Astrocyte (in vitro differentiated cells and primary cell): ENCODE measurements at places on chromosomes 12 and 14. TPM values are rescaled to one million over a fixed set of nuclear protein-coding genes. Genes with fewer than 3 reads are reported as not detected.
A peak's percentile ranks its signal among the peaks of the same experiment; 100 is the strongest.

Gene AKAP6
- 2.8 and 3.4 TPM in 2 replicates for total RNA-seq

GRCh38 chr12:125148316-125148715, 83.1 kb downstream of the AACS start:
- no peak overlapping the region for H3K27ac ChIP-seq
- H3K4me1 ChIP-seq: no peaks in the 10 kb centered on the region
- DNase-seq: no peak
- no peak overlapping the region for H3K4me3 ChIP-seq
- no peaks in the 10 kb centered on the region for H3K27me3 ChIP-seq
- no peaks in the 10 kb centered on the region for H3K36me3 ChIP-seq

- H3K27ac ChIP-seq: no peak overlapping the region
Observed at GRCh38 chr14:50573862-50574261, 13.9 kb downstream of the ATL1 start.

Gene BCL11B
- 1.1 and 2.0 TPM in 2 replicates for total RNA-seq

Gene GALNT6
- total RNA-seq: 9.9 and 13.8 TPM in 2 replicates

- no peaks in the 10 kb centered on the region for H3K36me3 ChIP-seq
- no peak overlapping the region for H3K27ac ChIP-seq
- no peaks in the 10 kb centered on the region for H3K4me1 ChIP-seq
- no peak for DNase-seq
- no peaks in the 10 kb centered on the region for H3K27me3 ChIP-seq
Observed at GRCh38 chr14:52618602-52619001, 66.0 kb downstream of the GPR137C start.

- peaks cover 9% of the 10 kb centered on the region for H3K4me1 ChIP-seq
- H3K4me3 ChIP-seq: no peak overlapping the region
- no peak for DNase-seq
- no peaks in the 10 kb centered on the region for H3K36me3 ChIP-seq
Observed at GRCh38 chr12:92553389-92553788, 149.4 kb upstream of the PLEKHG7 start.

Gene EMP1
- 57.6 and 71.7 TPM in 2 replicates for total RNA-seq

DNA sequence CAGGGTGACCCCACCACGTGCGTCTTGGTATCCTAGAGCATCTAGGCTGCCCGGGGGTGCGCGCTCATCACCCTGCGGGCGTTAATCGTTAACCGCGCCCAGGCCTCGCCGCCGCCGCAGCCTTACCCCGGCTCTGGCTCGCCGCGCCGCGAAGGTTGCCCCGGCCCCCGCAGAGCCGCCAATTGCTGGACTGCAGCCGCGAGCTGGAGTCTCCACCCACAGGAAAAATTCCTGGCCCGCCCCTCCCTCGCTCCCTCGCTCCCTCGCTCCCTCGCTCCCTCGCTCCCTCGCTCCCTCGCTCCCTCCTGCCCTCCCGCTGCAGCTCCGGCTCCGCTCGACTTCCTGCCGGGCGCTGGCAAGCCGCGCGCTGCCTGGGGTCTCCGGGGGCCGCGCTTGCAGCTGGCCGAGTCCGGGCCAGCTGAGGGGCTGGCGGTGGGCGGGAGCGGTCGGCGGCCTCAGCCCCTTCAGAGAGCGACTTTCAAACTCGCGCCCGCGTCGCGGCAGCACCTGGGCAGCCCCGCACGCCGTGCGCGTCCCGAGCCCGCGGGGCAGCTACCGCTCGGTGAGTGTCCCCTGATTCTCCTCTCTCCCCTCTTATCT, at the start of gene PLEKHG3:
Gene PLEKHG3 (plus strand): TSS at position 282 of the 600 bp plus-strand sequence. CDS start 23,208 bp downstream, outside the sequence.
- H3K27ac ChIP-seq: peak within 1 kb of the TSS; percentile 60
- peak; percentile 69 for DNase-seq
- H3K4me3 ChIP-seq: peak within 1 kb of the TSS; percentile 76
- peaks cover 16% of the 10 kb centered on the region for H3K27me3 ChIP-seq

DNA sequence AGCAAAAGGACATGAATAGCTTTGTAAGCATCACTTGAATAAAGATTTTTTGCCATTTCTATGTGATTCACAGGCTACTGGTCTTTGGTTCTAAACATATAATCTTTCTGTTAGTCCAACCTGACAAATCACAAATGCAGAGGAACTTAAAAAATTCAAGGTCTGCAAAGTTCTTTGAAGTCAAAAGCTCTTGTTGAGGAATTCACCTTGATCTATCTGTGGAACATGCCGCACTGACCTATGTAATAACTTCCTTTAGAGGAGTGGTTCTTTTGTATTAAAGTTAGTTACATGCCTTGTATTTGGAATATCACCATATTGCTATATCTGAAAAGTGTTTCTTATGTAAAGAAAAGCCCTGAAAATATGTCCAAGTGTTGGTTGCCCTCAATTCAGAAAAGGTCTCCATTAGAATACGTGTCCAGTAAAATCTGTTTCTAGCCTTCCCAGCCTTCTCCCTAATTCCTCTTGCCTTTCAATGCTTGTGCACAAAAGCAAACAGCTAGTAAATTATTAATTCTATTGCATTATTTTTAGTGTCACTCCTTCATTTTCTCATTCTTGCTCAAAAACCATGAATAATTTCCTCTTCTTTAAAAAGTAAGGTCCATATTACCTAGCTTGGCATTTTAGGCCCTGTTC, 1192.8 kb downstream of the FLRT2 start:
- no peaks in the 10 kb centered on the region for H3K27me3 ChIP-seq
- no peaks in the 10 kb centered on the region for H3K36me3 ChIP-seq
- no peak overlapping the region for H3K27ac ChIP-seq
- DNase-seq: no peak

- H3K36me3 ChIP-seq: peaks cover 34% of the 10 kb centered on the region
- no peak overlapping the region for H3K4me3 ChIP-seq
- H3K27me3 ChIP-seq: no peaks in the 10 kb centered on the region
- H3K4me1 ChIP-seq: no peaks in the 10 kb centered on the region
- H3K27ac ChIP-seq: no peak overlapping the region
Observed at GRCh38 chr14:31106768-31107167, 80.6 kb upstream of the STRN3 start.

DNA sequence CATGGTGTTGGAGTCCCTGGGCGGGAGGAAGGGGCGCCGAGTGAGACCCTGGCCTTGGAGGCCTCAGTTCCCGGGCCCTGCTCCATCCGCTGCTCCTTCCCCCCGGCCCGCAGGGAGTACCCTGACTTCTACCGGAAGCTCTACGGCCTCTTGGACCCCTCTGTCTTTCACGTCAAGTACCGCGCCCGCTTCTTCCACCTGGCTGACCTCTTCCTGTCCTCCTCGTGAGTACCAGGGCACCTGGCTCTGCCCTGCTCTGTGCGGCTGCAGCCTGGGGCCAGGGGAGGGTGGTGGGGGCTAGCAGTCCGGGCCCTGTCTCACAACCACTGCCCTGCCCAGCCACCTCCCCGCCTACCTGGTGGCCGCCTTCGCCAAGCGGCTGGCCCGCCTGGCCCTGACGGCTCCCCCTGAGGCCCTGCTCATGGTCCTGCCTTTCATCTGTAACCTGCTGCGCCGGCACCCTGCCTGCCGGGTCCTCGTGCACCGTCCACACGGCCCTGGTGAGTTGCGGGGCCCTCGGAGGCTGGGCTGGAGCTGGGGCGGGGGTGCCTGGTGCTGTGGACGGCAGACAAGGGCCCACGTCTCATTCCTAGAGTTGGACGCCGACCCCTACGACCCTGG, 7.0 kb downstream of the NOC4L start:
- no peaks in the 10 kb centered on the region for H3K4me1 ChIP-seq
- H3K36me3 ChIP-seq: peaks cover 2% of the 10 kb centered on the region
- H3K27me3 ChIP-seq: no peaks in the 10 kb centered on the region
- no peak overlapping the region for H3K27ac ChIP-seq
- no peak overlapping the region for H3K4me3 ChIP-seq

DNA sequence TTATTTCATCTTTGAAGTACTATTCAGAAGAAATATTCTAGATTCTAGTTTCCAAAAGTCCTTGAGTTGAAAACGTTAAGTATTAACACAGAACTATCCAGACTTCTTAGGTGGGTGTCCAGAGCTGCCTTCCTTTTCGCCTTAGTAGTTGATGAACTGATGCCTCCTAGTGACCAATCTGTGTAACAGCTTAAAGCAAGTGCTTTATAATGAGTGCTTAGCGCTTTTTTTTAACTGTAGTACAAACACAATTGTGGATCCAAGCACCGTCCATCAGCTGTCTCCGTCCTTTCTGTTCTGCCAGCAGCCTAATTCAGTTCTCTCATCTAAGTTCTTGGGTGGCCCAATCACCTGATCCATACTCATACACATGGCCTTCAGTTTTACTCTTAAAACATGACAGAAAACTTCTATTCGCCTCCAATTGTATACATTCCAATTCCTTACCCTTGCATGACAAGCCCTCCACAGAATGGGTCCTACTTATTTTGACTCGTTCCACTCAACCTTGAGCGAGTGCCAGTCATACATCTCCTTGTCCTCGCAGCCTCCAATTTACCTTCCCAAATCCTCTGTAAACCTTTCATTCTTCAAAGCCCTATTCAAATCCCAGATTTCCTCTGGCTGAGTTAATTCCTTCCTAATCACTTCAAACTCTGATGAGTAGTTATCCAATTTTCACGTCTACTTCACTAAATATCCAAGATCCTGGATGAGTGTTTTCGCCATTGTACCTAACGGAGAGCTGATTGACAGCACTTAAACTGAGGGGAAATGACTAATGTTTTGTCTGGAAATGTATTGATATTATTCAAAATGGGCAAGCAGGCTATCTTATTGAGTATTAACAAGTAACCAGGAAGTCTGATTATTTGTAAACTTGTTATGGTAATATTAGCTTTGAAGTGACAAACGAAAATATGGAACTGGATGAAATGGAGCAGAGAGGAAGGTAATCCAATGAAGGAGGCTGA, 5.8 kb upstream of the PHLDA1 start:
- H3K4me1 ChIP-seq: peaks cover 30% of the 10 kb centered on the region
- peaks cover 3% of the 10 kb centered on the region for H3K36me3 ChIP-seq
- H3K27me3 ChIP-seq: no peaks in the 10 kb centered on the region
- peak; percentile 68 for DNase-seq
- no peak overlapping the region for H3K4me3 ChIP-seq

DNA sequence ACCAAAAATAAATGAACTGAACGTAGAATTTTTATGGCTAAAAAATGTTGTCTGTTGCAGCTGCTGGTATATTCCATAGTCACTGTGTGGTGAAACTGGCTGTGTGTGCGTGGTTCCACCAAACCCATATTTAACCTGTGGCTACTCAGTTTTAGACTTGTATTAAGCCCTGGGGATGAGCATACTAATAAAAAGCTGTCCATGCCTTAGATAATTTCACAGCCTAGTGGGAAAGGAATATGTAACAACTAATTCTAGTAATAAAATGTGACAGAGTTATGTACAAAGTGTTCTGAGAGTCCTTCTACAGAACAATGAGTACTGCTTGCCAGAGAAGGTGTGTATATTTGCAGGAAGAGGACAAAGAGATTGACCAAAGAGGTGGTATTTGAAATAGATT, 125.5 kb downstream of the TMTC3 start:
- no peak for DNase-seq
- no peaks in the 10 kb centered on the region for H3K36me3 ChIP-seq
- H3K4me3 ChIP-seq: no peak overlapping the region
- H3K4me1 ChIP-seq: no peaks in the 10 kb centered on the region

- no peaks in the 10 kb centered on the region for H3K4me1 ChIP-seq
- H3K27ac ChIP-seq: no peak overlapping the region
- no peaks in the 10 kb centered on the region for H3K27me3 ChIP-seq
- no peak for DNase-seq
- H3K4me3 ChIP-seq: no peak overlapping the region
Observed at GRCh38 chr14:46582826-46583225, 68.8 kb downstream of the RPL10L start.

Gene BIN2
- not detected in 2 replicates for total RNA-seq

DNA sequence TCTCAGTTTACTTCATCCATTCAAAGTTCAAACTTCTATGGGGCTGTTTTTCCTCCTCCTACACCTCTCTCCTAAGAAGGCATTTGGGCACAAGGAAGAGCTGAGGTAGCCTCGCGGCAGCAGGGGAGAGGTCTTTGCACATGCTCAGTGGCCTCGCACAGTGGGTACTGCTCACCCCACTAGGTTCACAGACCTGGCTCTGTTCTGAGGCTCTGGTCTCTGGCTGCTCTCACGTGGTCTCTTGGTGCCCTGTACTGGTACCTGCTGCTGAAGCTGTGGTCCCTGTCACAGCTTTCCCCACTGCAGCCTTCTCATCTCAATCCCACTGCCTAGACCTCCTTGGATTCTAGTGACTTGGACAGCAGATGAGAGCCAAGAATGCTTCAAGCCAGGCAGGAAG, 134.7 kb upstream of the CRY1 start:
- H3K4me1 ChIP-seq: peaks cover 6% of the 10 kb centered on the region
- H3K36me3 ChIP-seq: no peaks in the 10 kb centered on the region
- DNase-seq: no peak
- H3K4me3 ChIP-seq: no peak overlapping the region
- no peaks in the 10 kb centered on the region for H3K27me3 ChIP-seq

- H3K27ac ChIP-seq: no peak overlapping the region
- H3K36me3 ChIP-seq: no peaks in the 10 kb centered on the region
- peaks cover 7% of the 10 kb centered on the region for H3K4me1 ChIP-seq
- H3K27me3 ChIP-seq: no peaks in the 10 kb centered on the region
- DNase-seq: peak; percentile 37
Observed at GRCh38 chr12:56838621-56839488, 75.7 kb downstream of the HSD17B6 start.

GRCh38 chr12:13316587-13317246, 120.2 kb downstream of the EMP1 start:
- H3K27me3 ChIP-seq: no peaks in the 10 kb centered on the region
- no peak overlapping the region for H3K27ac ChIP-seq
- DNase-seq: no peak
- no peaks in the 10 kb centered on the region for H3K36me3 ChIP-seq
- H3K4me3 ChIP-seq: no peak overlapping the region

- no peaks in the 10 kb centered on the region for H3K27me3 ChIP-seq
- no peak overlapping the region for H3K4me3 ChIP-seq
- DNase-seq: no peak
- no peaks in the 10 kb centered on the region for H3K36me3 ChIP-seq
- no peak overlapping the region for H3K27ac ChIP-seq
Observed at GRCh38 chr12:97967831-97968230, 505.2 kb downstream of the RMST start.

GRCh38 chr12:78176643-78177042, 345.9 kb downstream of the NAV3 start:
- H3K36me3 ChIP-seq: peaks cover 22% of the 10 kb centered on the region
- H3K27ac ChIP-seq: no peak overlapping the region
- no peak overlapping the region for H3K4me3 ChIP-seq
- H3K27me3 ChIP-seq: no peaks in the 10 kb centered on the region
- H3K4me1 ChIP-seq: no peaks in the 10 kb centered on the region
- DNase-seq: no peak

- peaks cover 41% of the 10 kb centered on the region for H3K36me3 ChIP-seq
- H3K4me1 ChIP-seq: no peaks in the 10 kb centered on the region
Observed at GRCh38 chr14:74685921-74686678, 26.8 kb downstream of the AREL1 start.

Gene LTB4R2
- 7.8 and 9.3 TPM in 2 replicates for total RNA-seq

- no peak for DNase-seq
- H3K4me3 ChIP-seq: no peak overlapping the region
- H3K27me3 ChIP-seq: no peaks in the 10 kb centered on the region
Observed at GRCh38 chr14:22502551-22502950, 86.5 kb downstream of the DAD1 start.

- H3K4me3 ChIP-seq: no peak overlapping the region
- H3K36me3 ChIP-seq: no peaks in the 10 kb centered on the region
- no peak overlapping the region for H3K27ac ChIP-seq
- no peak for DNase-seq
- no peaks in the 10 kb centered on the region for H3K27me3 ChIP-seq
Observed at GRCh38 chr12:98421316-98421715, 94.1 kb upstream of the TMPO start.

Gene TAS2R10
- 0.27 and 0.29 TPM in 2 replicates for total RNA-seq

GRCh38 chr12:109264943-109265650, 44.0 kb downstream of the FOXN4 start:
- no peaks in the 10 kb centered on the region for H3K36me3 ChIP-seq
- no peak overlapping the region for H3K4me3 ChIP-seq
- no peaks in the 10 kb centered on the region for H3K4me1 ChIP-seq
